CD4-positive, alpha-beta T cell (primary cell): ENCODE measurements at places on chromosomes 2 and 18.

DNA sequence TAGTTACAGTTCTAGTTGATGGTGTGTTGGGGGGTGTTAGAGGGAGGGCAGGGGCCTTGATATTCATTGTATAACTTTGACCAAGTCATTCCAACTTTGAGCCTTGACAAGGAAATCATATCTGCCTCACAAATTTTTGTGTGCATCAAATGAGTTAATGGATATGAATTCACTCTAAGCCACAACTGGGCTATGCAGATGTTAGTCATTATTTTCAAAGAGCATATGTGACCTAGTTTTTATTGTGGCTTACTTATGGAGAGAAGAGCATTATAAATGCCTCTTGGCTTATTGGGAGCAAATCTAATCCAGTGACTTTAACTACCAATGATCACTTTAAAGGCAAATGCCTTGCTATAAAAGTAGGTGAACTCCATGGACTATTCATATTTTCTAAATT is 250.2 kb downstream of the LPIN1 start:
- DNase-seq: no peak
- H3K4me3 ChIP-seq: no peak overlapping the region
- H3K27me3 ChIP-seq: no peaks in the 10 kb centered on the region

- no peaks in the 10 kb centered on the region for H3K36me3 ChIP-seq
- DNase-seq: no peak
- H3K27ac ChIP-seq: no peak overlapping the region
Measured at GRCh38 chr2:229520691-229521096, 193.7 kb downstream of the DNER start.

- no peak overlapping the region for H3K4me3 ChIP-seq
- no peak overlapping the region for H3K27ac ChIP-seq
- H3K36me3 ChIP-seq: no peaks in the 10 kb centered on the region
- no peaks in the 10 kb centered on the region for H3K27me3 ChIP-seq
- DNase-seq: no peak
Measured at GRCh38 chr2:73142937-73143336, 30.2 kb upstream of the RAB11FIP5 start.

- no peaks in the 10 kb centered on the region for H3K36me3 ChIP-seq
- H3K27me3 ChIP-seq: no peaks in the 10 kb centered on the region
- peaks cover 7% of the 10 kb centered on the region for H3K4me1 ChIP-seq
- H3K27ac ChIP-seq: no peak overlapping the region
- no peak overlapping the region for H3K4me3 ChIP-seq
Measured at GRCh38 chr2:147450661-147451510, 393.9 kb upstream of the ACVR2A start.

- no peaks in the 10 kb centered on the region for H3K36me3 ChIP-seq
- no peaks in the 10 kb centered on the region for H3K27me3 ChIP-seq
- H3K4me1 ChIP-seq: no peaks in the 10 kb centered on the region
- no peak for DNase-seq
Measured at GRCh38 chr2:200797242-200797770, 14.4 kb upstream of the BZW1 start.

DNA sequence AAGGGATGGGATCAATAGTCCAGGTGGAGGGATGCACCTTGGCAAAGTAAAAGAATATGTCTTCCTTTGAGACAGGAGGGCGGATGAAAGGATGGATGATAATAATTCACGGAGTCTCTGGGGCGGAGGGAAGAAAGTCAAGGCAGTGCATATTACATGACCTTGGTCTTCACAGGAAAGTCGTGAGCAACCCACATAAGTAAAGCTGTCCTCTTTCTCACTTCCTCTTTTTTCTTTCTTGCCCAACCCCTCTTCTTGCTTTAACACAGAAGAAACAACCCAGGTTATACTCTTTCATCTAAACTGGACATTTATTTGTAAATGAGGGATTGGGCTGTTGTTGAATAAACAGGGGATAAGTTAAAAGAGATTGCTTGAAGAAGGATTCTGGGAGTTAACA is 168.7 kb upstream of the SKOR2 start:
- H3K27me3 ChIP-seq: peaks cover 13% of the 10 kb centered on the region
- H3K4me1 ChIP-seq: no peaks in the 10 kb centered on the region
- H3K4me3 ChIP-seq: no peak overlapping the region
- no peaks in the 10 kb centered on the region for H3K36me3 ChIP-seq
- no peak for DNase-seq

DNA sequence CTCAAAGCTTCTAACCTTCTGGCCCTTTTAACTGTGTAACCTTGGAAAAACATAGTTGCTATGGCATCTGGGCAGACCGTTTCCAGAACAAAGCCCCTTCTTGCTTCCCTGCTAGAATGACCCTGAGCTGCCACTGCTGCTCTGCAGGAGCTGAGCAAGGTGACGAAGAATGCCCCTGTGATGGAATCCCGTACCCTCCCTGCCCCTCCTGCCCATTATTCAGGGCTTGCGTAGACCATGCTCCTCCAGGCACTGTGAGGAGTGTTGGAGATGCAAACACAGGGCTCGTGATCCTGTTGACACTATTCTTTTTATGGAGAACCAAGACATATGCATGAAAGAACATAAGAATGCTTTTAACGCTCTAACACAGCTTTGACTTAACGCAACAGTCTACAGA is 191.1 kb downstream of the CDH2 start:
- H3K36me3 ChIP-seq: no peaks in the 10 kb centered on the region
- H3K27me3 ChIP-seq: no peaks in the 10 kb centered on the region
- no peak overlapping the region for H3K4me3 ChIP-seq
- no peak overlapping the region for H3K27ac ChIP-seq
- DNase-seq: no peak
- H3K4me1 ChIP-seq: no peaks in the 10 kb centered on the region

- peaks cover 89% of the 10 kb centered on the region for H3K36me3 ChIP-seq
- no peak overlapping the region for H3K4me3 ChIP-seq
- H3K27ac ChIP-seq: no peak overlapping the region
- H3K27me3 ChIP-seq: no peaks in the 10 kb centered on the region
Measured at GRCh38 chr2:46954951-46955571, 39.5 kb upstream of the MCFD2 start.

DNA sequence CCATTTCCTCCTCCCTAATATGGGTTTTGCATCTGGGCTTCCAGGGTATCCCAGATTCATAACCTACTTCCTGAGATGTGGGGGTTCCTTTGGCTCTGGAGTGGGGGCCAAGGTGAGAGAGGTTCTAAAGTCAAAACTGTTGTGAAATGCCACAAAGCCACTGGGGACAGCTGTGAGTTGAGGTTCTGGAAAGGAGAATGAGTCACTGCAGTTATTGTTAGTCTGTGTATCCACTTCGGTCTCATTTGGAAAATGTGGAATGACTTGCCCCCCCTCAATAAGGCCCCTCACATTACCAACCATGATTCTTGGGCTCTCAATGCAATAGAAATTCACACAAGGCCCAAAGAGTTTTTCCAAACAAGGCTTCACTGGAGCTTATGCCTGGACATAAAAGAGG is 51.1 kb upstream of the LGALSL start:
- H3K4me1 ChIP-seq: no peaks in the 10 kb centered on the region
- no peak overlapping the region for H3K27ac ChIP-seq
- no peak for DNase-seq
- H3K36me3 ChIP-seq: no peaks in the 10 kb centered on the region
- H3K4me3 ChIP-seq: no peak overlapping the region
- H3K27me3 ChIP-seq: no peaks in the 10 kb centered on the region

DNA sequence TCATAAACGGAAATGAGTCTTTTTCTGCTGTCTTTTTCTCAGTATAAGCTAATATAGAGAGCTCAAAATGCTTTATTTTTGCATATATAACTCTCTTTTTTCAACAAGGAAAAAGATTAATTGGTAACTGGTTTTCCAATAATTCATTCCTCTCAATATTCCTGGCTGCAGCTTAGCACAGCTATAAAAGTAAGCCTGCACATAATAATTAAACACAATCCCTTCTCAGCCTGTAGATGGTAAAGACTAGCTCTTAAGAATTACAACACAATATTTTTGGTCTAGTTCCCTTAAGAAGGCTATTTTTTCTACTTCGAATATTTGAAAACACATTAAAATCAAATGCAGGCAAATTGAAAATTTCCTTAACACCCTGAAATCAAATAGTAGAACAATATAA is 258.0 kb downstream of the DOK6 start:
- no peaks in the 10 kb centered on the region for H3K4me1 ChIP-seq
- no peaks in the 10 kb centered on the region for H3K27me3 ChIP-seq
- no peaks in the 10 kb centered on the region for H3K36me3 ChIP-seq
- DNase-seq: no peak
- H3K27ac ChIP-seq: no peak overlapping the region
- H3K4me3 ChIP-seq: no peak overlapping the region

- no peak for DNase-seq
- H3K27me3 ChIP-seq: no peaks in the 10 kb centered on the region
- H3K27ac ChIP-seq: no peak overlapping the region
- H3K36me3 ChIP-seq: no peaks in the 10 kb centered on the region
- H3K4me1 ChIP-seq: no peaks in the 10 kb centered on the region
Measured at GRCh38 chr2:119741001-119741400, 18.7 kb upstream of the PTPN4 start.

- H3K36me3 ChIP-seq: peaks cover 12% of the 10 kb centered on the region
- no peaks in the 10 kb centered on the region for H3K4me1 ChIP-seq
- H3K4me3 ChIP-seq: no peak overlapping the region
Measured at GRCh38 chr2:218445602-218446001, 26.7 kb downstream of the VIL1 start.

- H3K4me1 ChIP-seq: peaks cover 12% of the 10 kb centered on the region
- no peak overlapping the region for H3K4me3 ChIP-seq
- DNase-seq: no peak
- H3K36me3 ChIP-seq: no peaks in the 10 kb centered on the region
- no peak overlapping the region for H3K27ac ChIP-seq
Measured at GRCh38 chr2:162342841-162343240, 1.1 kb upstream of the GCA start.

DNA sequence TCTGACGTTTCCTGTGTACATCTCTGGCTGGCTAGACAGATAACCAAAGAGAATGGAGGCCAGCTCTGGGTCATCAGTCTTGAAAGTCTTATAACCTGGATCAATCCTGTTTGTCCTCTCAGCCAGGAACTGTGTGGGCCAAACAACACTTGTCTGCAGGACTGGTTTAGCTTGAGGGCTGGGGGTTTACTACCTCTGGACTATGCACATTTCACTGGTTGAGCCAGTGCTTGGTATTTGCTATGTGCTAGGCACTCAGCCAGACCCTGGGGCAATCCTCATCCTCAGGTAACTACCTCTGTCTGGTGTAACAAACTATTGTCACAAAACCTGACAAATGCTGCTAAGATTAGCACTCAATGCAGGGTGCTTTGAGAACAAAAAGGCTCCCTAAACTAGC is 169.7 kb downstream of the HAUS1 start:
- H3K27me3 ChIP-seq: no peaks in the 10 kb centered on the region
- no peak overlapping the region for H3K4me3 ChIP-seq
- no peaks in the 10 kb centered on the region for H3K36me3 ChIP-seq

DNA sequence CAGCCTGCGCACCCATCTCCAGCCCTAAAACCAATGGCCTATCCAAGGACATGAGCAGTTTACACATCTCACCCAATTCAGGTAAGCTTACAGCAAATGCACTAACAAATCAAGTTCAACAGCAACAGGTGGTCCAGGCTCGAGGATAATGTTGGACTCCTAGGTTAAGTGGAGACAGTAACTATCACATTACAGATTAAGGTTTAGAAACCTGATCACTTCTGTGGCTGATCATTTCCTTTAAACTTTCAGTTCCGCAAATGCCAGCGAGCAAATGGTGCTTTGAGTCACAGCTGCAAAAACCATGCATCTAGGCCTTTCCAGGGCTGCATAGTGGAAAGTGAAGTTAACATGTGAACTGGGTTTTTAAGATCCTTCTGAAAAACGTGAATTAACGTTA is 259.4 kb downstream of the GBX2 start:
- H3K27me3 ChIP-seq: peaks cover 7% of the 10 kb centered on the region
- no peak overlapping the region for H3K4me3 ChIP-seq
- H3K27ac ChIP-seq: no peak overlapping the region
- no peak for DNase-seq
- no peaks in the 10 kb centered on the region for H3K4me1 ChIP-seq
- no peaks in the 10 kb centered on the region for H3K36me3 ChIP-seq

GRCh38 chr2:202049840-202050239 is 16.2 kb downstream of the FZD7 start:
- no peaks in the 10 kb centered on the region for H3K4me1 ChIP-seq
- peaks cover 9% of the 10 kb centered on the region for H3K27me3 ChIP-seq
- no peak overlapping the region for H3K4me3 ChIP-seq
- H3K27ac ChIP-seq: no peak overlapping the region
- DNase-seq: no peak
- H3K36me3 ChIP-seq: no peaks in the 10 kb centered on the region

DNA sequence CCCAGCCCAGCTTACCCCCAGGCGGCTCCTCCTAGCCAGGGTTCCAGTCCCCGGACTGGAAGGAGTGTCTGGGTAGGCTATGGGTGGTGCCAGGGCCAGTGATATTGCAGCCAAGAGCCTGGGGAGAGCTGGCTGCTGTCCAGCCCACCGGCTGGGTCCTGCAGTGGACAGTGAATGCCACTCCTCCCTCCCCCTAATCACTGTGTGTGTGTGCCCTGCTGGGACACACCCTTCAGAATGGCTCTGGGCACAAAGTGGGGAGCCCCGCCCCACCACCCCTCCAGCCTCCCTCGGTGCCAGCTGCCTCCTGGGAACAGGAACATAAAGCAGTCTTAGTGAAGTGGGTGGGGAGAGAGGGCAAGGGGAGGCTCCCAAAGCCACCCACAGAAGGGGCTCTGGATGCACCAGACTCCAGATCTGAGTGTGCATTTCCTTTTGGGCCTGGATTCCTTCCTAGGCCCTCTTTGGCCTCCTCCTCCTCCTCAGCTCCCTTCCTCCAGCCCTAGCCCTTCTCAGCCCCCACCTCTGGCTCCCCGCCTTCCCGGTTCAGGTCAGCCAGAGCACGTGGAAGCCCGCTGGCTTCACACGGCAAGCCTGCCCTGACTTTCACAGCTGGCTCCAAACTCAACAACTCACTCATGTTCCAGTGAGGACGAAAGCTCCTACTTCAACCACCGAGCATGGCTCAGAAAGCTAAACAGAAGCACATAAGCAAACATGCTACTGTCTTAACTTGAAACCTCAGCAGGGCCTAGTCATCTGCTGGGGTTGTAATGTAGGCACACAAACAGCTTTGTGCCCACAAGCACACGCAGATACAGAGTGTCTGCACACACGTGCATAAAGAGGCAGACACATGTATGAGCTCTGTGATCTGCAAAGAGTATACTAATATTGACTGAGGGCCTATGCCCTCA is 209.2 kb upstream of the SMAD2 start:
- H3K27me3 ChIP-seq: peaks cover 46% of the 10 kb centered on the region
- H3K36me3 ChIP-seq: no peaks in the 10 kb centered on the region
- no peak for DNase-seq
- H3K4me3 ChIP-seq: no peak overlapping the region

GRCh38 chr2:170467568-170468422 is 247.3 kb upstream of the SP5 start:
- no peak overlapping the region for H3K4me3 ChIP-seq
- H3K36me3 ChIP-seq: no peaks in the 10 kb centered on the region
- DNase-seq: no peak
- H3K27ac ChIP-seq: no peak overlapping the region
- no peaks in the 10 kb centered on the region for H3K4me1 ChIP-seq
